Effector memory CD4-positive, alpha-beta T cell (primary cell): ENCODE measurements at places on chromosomes 13 and 19.

DNA sequence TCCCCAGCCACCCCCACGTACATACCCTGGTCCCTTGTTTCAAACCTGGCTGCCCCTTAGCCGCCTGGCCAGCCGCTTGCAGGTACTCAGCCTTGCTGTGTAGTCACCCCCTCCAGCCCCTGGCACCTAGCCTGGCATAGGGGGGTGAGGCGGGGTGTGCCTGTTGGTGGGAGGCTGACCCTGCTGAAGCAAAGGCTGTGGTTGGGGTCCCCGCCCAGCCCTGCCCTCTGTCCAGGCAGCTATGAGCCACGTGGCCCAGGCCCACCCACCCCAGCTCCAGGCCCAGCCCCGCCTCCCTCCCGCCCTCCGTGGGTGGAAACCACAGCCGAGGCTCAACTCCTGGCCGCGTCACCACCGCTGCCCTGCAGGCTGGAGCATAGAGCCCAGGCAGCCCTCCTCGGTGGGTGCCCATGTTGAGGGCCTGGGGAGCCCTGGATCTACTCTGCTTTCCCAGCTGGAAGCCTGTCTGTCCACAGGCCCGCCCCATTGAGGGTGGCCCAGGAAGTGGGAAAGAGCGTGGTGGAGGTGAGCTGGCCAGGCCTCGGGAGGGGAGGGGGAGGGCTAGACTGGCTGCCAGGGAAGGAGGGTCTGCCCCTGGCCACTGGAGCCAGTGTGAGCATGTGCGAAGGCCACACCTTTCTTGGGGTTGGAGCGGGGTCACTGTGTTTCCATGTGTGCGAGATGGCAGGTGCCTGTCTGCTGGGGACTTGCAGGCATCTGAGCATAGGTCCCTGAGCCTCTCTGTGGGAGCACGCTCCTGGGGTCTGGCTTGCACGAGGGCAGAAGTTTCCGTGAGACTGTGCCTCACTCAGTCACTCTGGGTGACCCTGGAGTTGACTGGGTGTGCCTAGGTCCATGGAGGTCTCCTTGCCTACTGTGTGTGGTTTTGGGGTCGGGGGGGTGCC, 31.0 kb downstream of the PAK4 start:
- no peak for DNase-seq

DNA sequence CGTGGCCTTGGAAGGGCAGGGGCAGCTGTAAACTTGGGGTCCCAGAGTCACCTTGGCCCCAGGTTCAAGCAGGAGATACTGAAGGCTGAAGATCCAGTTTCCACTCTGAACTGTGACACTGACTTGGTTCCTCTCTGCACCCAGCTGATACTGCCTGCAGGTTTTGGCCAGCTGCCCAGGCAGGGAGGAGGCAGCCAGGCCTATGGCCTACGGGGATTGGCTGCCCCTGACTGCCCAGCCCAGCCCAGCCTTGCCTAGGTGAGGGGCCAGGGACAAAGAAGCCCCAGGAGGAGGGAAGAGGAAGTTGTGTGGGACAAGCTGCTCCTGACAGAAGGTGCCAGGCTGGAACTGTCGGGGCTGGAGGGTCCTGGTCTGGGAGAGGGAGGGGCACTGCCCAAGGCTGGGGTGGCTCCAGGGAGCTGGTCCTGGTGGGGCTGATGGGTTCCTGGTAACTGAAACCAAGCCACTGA, 51.7 kb upstream of the CYP4F8 start:
- DNase-seq: no peak

- no peak for DNase-seq
Observed at GRCh38 chr19:869245-870177, 10.0 kb downstream of the CFD start.

DNA sequence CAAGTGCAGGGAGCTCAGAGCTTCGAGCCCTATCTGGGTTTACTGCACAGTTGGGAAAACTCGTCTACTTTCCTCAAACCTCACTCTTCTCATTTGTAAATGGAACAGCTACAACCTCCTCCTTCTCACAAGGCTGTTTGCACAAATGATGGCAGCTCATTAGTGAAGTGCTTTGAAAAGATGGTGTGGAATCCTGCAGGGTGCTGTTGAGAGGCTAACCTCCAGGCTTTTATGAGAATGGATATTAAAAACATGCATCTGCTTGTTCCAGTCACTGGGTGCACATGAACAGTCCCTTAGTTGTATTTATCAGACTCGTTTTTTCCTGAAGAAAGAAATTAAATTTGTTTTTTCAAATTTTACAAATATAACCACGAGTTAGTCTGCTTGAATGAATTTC, 36.6 kb downstream of the PCDH8 start:
- no peak for DNase-seq

DNA sequence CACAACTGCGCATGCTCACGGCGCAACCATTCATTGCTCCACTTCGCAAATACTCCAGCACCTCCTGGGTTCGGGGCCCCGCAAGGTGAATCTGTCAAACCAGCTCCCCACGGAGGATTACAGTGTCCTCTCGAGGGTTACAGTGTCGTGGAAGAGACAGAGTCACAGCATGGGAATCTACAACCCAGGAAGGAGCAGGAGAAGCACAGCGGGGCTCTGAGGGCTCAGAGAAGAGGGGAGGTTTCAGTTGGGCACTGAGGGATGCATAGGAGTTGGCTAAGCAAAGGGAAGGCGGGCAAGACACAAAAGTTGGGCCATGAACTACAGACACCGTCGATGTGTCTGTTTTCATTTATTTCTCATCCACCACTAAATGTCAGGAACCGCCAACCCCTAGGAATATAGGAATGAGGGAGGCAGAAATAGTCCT, 1.0 kb upstream of the GTF2F1 start:
- peak; percentile 42 for DNase-seq

DNA sequence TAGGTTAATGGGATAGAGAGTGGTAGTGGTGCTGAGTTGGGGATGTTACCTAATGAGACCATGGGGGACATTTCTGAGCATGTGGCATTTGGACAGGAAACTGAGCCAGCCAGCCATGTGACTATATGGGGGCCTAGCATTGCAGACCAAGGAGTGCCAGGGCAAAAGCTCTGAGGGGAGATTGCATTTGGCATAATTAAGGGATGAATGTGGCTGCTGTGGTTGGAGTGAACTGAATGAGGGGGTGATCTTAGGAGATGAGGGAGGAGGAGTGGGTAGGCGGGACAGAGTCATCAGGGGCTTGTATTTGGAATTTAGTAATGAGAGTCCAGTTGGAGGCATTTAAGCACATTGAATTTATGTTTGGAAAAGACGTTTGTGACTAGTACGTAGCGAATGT, 6.6 kb downstream of the PCCA start:
- no peak for DNase-seq

GRCh38 chr13:78662467-78662866, 3.5 kb upstream of the OBI1 start:
- no peak for DNase-seq

DNA sequence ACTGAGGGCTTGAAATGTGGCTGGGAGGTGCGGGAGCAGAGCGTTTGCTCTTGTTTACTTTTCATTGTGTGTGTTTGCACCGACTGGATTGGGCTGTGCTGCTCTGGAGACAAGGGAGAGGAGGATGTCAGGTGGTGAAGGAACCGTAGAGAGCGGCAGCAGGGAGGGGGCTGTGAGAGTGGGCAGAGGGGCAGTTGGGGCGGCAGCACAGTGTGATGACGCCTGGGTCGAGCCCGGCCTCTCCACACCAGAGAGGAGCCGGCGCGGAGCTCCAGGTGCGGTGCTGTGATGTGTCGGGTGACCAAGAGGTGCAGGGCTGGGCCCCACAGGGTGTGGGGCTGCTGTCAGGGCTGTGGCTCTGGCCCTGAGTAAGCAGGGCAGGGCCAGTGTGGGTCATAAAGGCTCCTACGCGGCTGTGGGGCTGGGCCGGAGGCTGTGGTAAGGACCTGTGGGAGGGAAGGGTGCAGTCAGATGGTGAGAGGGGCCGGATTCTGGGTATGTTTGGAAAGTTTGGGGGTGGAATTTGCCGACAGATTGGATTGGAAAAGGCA, 10.5 kb downstream of the NAXD start:
- no peak for DNase-seq

GRCh38 chr19:49749771-49750170, 13.3 kb downstream of the TSKS start:
- DNase-seq: no peak

DNA sequence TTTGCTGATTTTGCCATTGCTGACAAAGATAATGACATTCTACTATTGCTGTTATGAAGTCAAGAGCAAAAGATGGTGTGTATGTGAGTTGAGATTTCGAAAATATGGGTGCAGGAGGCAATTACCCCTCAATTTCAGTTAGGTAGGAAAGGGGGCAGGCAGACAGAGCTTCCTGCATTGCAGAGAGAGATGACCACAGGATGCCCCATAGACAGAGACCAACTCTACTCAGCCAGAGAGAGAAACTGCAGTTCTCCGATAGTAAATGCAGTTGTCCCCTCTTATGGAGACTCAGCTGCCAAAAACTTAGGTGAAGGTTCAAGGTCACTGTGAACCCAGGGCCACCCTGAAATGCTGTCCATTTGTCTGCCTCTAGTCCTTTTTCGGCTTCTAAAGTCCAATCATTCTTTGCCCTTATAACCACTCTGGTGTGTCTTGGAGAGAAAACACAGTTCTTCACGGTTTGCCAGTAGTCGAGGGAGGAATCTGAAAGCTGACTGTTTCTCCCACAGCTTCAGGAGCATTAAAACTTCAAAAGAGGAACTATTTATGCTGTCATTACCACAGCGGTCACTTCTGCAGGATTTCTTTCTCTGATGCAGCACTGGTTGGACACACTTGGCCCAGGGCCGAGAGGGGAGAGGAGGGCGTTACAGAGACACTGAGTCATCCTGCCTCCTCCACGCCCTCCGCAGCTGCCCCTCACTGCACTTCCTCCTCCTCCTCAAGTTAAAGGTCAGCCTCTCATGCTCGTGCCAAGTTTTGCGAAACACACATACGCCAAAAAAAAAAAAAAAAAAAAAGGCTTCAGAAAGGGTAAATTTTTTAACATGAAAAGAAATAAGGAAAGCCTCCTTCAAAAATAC, 264.3 kb downstream of the FOXO1 start:
- no peak for DNase-seq

DNA sequence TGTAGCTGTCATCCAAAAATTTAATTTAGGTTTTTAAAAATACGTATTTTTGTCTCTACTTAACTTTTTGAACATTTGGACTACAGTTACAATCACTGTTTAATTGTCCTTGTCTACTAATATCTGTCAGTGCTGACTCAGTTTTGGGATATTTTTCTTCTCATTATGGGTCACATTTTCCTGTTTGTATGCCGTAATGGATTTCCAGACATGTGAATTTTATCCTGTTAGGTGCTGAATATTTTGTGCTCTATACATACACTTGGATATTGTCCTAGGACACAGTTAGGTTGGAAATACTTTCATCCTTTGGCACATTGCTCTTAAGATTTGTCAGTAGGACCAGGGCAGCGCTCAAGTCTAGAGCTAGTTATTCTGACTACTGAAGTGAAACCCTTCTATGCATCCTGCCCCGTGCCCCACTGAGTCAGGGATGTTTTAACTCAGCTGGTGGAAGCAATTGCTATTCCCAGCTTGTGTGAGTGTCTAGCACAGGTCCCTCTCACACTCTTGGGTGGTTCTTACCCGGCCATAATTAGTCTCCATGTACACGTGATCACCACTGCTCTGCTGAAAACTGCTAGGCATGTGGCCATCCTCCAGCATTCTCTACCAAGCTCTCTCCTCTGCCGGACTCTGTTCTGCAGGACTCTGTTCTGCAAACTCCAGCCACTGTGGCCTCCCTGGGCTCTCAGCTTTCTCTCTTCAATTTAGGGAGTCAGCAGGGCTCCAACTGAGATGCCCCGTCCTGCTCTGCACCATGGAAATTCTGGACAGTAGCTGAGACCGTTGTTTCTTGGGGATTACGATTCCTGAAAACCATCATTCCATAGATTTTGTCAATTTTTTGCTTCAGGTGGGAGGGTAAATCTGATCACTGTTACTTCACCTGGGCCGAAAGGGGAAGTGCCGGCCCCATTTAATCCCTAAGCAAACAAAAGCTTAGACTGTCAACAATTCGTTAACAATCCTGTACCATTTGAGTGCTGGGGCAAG, 11.1 kb downstream of the PROZ start:
- DNase-seq: no peak

- DNase-seq: no peak
Observed at GRCh38 chr13:48178126-48178525, 54.9 kb upstream of the ITM2B start.

- no peak for DNase-seq
Observed at GRCh38 chr13:102183509-102184182, 218.2 kb downstream of the FGF14 start.

DNA sequence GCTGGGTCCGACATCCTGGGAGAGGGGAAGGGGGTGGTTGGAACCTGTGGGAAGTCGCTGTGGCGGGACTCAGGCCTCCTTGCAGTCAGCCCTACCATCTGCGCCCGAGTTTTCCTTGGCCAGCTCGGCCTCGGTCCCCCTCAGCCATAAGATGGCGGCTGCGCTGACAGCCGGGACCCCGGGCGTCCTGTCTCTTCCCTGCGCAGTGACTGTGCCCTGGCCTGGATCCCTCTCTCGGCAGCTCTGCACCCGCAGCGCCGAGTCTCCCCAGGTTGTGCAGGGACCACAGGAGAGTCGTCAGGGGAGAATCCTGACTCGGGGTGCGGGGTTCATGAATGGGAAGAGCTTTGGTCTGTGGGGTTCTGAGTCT, 345 bp downstream of the ZNF257 start:
- DNase-seq: peak; percentile 4

- DNase-seq: no peak
Observed at GRCh38 chr13:68417801-68418200, 1187.7 kb upstream of the PCDH9 start.

- DNase-seq: no peak
Observed at GRCh38 chr19:49065905-49066512, 1.4 kb upstream of the NTF4 start.

- DNase-seq: no peak
Observed at GRCh38 chr13:97226013-97226412, 3.9 kb downstream of the MBNL2 start.

DNA sequence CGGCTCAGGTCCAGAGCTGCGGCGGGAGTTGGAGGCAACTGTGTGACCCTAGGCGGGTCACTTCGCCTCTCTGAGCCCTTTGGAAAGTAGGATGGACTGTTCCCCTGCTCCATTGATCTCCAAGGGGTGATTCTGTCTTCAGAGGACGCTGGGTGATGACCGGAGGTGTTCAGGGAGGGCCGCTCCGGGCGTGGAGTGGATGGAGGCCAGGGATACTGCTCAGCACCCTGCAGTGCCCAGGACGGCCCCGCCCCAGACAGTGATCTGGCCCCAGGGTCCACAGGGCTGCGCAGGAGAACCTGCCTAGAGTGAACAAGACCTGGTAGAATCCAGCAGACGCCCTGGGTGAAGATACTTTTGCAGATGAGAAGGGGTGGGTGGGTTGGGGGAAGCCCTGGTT, 7.0 kb downstream of the NCLN start:
- no peak for DNase-seq

GRCh38 chr13:76846363-76846762, 39.8 kb downstream of the KCTD12 start:
- no peak for DNase-seq
